ENCODE measurements at places on chromosomes 5 and 9.

DNA sequence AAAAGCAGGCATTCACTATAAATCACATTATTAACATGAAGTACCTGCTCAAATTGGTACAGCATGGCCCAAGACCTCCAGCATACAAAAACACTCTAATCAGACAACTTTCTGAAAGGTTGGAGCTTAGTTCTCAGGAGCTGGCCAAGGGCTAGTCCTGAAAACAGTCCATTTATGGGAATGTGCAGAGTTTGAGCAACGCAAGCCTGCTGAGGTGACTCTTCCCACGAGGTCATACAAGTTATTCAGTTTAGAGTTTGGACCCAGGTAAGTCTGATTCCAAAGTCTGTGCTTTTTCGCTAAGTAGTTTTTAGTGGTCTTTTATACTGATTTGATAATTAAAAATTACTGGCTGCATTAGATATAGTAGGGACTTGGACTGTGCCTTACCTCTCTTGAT is 52.6 kb downstream of the AP3S1 start:
- DNase-seq = no peak

GRCh38 chr9:69671311-69671878 is 776 bp downstream of the APBA1 start:
- DNase-seq = no peak

- DNase-seq = no peak
These were observed 69.8 kb upstream of the SLC1A3 start for GRCh38 chr5:36536616-36537005.

GRCh38 chr5:141343953-141344463 is 379 bp downstream of the PCDHGA3 start:
- DNase-seq = no peak

DNA sequence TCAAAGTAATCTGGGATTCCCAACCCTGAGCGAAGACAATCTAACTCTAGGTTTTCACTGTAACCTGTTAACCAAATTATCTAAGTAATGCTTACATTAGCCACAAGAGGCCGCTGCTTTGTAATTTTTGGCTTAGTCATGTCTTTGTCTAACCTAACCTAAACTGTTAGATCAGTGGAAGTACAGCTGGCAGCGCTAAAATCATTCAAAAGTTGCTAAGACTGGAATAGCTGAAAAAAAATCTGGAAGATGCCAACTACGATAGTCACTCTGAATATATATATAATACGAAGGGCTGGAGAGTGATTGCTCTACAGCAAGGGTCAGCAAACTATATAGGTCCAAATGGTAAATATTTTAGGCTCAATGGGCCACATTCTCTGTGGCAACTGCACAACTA is 60.2 kb downstream of the FBXO38 start:
- DNase-seq = peak; percentile 31

DNA sequence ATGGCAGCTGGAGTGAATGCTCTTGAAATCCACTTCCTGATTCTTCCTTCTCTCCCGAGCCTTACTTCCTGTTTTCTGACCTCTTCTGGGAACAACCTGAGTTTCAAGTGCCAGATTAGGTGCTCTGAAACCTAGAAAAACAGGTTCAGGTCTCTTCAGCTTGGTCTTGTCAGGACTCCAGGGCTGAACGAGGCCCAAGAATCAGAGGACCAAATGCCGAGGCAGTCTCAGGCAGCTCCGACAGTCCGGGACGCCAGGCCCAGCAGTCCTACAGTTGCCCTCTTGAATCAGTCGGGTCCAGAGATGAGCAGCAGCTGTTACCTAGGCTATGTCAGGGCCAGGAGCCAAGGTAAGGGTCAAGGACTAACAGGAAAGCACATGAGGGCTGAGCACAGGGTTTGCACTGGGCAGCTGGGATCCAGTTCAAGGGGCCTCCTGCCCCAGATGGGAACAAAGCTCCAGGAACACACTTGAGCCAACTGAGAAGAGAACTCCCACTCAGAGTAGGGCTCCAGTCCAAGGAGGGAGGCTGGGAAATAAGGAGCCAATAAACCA is 38.3 kb upstream of the ADRA1B start:
- DNase-seq = no peak

Measured in brain pericyte (primary cell).